ACHN (cell line): ENCODE measurements at places on chromosomes 2 and 18.

GRCh38 chr2:161422816-161423403 lies 6.8 kb downstream of the TBR1 start:
- DNase-seq, result no peak

GRCh38 chr18:43275546-43275945 lies 1.7 kb downstream of the SYT4 start:
- no peak for DNase-seq

DNA sequence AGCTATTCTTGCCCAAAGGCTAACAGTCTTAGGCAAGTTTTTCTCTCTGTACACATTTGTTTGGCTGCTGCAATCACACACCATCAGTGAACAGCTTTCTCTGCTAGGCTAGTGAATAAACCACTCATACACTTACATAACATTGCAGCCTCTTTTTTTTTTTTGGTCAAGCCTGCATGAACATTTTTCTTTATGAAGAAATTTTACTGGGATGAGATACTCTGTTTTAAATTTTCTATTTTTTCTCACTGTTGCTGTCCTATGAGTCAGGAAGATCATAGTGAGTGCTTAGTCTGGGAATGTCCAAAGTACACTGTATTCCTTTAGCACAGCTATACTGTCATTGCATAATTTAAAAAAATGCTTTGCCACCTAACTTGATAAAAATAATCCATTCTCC lies 58.5 kb downstream of the ROCK1 start:
- DNase-seq, result no peak

DNA sequence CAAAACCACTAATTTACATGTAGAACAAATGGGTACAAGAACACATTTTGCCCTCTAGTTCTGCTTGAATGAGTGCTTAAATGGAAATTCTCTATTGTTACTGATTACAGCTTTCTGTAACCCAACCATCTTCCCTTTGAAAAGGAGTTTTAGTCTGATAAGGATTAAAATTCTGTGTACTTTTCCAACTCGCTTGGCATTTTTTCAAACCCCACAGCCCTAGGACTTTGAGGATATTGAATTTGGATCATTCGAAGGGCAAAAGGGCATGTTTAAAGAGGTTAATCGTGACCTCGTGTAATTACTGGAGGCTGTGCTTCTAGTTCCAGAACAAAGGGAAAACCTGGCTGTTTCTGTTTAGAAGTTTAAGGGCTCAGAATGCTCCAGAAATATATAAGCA lies 432.3 kb downstream of the PID1 start:
- DNase-seq, result no peak

DNA sequence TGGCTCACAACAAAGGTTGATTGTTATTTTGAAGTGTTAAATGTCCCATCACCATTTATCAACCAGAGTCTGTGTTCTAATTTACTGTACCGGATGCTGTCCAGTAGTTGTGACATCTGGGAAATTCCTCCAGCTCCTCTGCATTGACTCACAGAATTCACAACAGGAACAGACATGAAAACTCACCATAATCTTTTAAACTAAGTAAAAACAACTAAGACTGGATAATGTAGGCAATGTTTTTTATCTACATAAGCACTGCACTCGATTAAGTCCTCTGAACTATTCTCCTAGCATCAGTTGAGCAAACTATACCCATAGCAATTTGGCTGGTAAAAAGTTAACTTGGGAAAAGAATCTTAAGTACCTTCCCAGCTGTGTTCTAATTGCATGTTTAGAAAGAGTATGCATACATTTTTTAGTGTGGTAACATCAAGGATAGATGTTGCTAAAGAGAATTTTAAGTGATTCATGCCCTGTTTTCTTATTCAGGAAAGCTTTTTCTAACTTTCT lies 42.9 kb upstream of the MYO1B start:
- DNase-seq, result no peak

- DNase-seq, result no peak
These were observed 105.2 kb downstream of the RAD51AP2 start for GRCh38 chr2:17413036-17413435.

GRCh38 chr2:12727641-12728040 lies 10.9 kb downstream of the TRIB2 start:
- no peak for DNase-seq

DNA sequence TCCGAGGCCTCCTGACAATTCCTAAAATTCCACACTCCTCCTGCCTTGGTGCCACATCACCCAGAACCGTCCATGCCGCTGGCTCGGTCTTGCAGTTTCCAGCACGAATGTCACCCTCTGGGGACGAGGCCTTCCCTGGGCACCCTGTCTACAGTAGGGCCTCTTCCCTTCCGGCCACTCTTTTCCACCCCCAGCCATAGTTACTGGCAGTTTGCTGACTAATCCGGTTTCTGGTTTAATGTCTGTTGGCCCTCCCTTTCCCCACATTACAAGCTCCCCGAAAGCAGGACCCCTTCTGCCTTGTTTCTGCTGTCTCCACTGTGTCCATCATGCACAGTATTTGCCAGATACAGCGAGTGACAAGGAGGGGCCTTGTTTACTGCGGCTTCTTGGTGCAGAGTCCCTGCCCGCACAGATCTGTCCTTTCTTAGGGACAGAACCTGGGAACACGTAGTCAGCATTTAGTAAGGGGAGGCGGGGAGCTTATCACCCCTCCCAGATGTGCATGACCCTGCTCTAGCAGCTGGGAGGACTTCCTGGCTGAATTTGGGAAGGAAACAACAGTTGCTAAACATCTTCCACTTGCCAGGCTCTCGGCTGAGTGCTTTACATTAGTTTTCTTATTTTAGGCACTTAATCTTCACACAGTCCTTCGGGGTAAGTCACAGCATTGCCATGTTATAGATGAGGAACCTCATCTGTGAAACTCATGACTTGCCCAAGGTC lies 23.6 kb upstream of the CATIP start:
- DNase-seq, result no peak

GRCh38 chr2:172924097-172924660 lies 151.5 kb upstream of the MAP3K20 start:
- no peak for DNase-seq

DNA sequence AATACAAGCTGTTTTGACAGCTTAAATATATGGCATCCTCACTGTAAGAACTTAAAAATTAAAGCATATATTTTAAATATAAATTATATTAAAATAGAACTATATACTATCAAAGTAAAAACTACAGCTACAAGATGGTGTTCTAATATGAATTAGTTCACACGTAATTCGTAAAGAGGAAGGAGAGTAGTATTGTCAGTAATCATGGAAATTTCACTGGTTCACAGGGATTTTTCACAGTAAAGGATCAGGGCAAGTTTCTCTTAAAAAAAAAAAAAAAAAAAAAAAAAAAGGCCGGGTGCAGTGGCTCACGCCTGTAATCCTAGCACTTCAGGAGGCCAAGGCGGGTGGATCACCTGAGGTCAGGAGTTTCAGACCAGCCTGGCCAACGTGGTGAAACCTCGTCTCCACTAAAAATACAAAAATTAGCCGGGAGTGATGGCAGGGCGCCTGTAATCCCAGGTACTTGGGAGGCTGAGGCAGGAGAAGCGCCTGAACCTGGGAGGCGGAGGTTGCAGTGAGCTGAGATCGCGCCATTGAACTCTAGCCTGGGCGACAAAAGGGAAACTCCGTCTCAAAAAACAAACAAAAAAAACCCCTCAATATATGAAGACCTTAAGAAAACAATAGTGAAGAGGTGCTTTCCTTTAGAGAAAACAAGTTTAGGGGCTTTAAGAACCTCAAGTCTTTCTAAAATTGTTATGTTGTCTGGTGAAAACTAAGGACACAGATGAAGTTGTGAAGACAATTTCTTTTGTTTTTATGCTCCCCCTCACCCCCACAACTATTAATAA lies 32.5 kb downstream of the PNO1 start:
- no peak for DNase-seq

- DNase-seq, result no peak
These were observed 131.6 kb upstream of the MSH6 start for GRCh38 chr2:47651296-47651695.
